Lung (tissue), 17 donors: ENCODE measurements at places on chromosomes 16 and 17.

GRCh38 chr17:68398691-68399637, 58.3 kb downstream of the WIPI1 start:
- peak; percentile 79 for DNase-seq

- DNase-seq: no peak
Measured at GRCh38 chr16:3138342-3138741, 3.5 kb downstream of the ZNF213 start.

- no peak for DNase-seq
Measured at GRCh38 chr17:11610999-11611566, 12.8 kb downstream of the DNAH9 start.

- DNase-seq: no peak
Measured at GRCh38 chr17:74186498-74186897, 17.0 kb upstream of the RPL38 start.

- DNase-seq: no peak
Measured at GRCh38 chr17:79979221-79979741, 56.4 kb downstream of the TBC1D16 start.
